ENCODE measurements at places on chromosomes 2 and 18.

DNA sequence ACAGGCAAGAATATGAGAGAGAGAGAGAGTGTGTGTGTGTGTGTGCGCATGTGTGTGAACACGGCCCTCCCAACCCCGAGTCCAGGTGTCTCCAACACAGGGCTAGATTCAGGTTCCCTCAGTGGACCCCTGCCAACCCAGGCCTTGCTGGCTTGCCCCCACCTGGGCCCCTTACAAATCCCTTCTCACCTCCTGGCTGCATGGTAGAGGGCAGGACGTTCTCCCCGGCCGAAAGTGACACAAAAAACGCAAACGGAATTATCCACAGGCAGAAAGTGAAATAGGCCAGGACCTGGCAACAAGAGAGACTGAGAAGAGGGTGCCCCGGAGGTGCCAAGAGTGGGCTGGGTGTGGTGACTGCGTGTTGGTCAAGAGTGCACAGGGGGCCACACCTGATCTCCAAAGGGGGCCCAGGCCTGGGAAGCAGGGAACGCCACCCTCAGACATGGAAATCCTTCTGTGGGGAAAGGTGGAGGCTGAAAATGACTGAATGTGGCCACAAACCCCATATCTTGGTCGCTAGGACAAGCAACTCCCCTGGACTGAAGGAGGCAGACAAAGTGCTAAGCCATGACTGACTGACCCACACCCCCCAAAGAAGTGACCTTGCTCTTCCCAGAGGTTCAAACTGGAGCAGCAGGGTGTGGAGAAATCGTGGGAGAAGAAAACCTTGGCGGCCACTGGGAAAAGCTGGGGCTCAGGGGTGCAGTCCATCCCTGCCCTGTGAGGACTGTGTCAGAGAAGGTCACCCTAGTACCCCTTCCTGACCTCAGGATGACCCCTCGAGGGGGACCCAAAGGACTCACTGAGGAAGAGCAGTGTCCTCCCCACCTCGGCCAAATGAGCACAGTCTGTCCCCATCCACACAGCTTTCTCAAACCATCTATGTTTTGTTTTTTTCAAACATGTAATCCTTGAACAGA is 5.7 kb downstream of the TEX261 start:
- no peak for DNase-seq

GRCh38 chr2:219733746-219734145 is 106.3 kb downstream of the SLC4A3 start:
- no peak for DNase-seq

DNA sequence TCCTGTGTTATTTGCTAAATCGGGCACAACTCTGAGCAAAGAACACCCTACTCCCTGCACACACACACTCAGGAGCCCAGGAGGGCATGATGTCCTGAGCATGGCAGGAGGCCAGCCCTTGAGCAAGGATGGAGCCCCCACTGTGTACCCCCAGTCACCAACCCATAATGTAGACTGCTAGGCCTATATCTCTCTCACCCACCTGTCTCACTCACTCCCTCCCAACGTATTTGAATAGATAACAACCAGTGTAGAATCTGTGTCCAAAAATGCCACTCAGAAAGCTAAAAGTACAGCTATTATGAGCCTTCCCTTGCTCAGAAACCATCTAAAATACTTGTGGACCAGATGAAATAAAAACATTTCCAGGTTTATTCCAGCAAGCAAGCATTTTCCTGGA is 29.3 kb downstream of the MERTK start:
- no peak for DNase-seq

GRCh38 chr2:240210198-240210965 is 69.9 kb upstream of the OTOS start:
- DNase-seq: no peak

GRCh38 chr2:236526455-236527158 is 43.0 kb upstream of the ACKR3 start:
- DNase-seq: no peak

GRCh38 chr2:10900216-10901109 is 11.3 kb upstream of the KCNF1 start:
- no peak for DNase-seq

DNA sequence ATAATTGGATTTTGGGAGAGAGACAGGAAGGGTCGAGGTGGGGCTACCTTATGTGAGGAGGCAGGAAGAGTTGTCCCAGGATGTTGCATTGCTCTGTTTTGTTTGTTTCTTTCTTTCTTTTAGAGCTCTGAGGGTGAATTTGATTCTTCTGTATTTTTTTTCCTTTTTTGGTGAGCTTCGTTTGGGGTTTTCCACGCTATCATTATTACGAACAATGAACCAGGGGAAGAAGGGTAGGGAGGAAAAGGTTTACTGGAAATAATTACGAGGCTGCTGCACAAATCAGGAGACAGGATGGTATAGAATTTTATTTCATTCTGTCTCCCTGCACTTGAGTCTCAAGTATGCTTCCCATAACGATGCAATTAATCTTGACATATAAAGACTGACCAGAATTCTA is 51.4 kb upstream of the ZNF516 start:
- no peak for DNase-seq

- no peak for DNase-seq
These were observed 828 bp downstream of the DYNC1I2 start for GRCh38 chr2:171688129-171688465.

- no peak for DNase-seq
These were observed 38.9 kb downstream of the METAP1D start for GRCh38 chr2:172038604-172039003.

DNA sequence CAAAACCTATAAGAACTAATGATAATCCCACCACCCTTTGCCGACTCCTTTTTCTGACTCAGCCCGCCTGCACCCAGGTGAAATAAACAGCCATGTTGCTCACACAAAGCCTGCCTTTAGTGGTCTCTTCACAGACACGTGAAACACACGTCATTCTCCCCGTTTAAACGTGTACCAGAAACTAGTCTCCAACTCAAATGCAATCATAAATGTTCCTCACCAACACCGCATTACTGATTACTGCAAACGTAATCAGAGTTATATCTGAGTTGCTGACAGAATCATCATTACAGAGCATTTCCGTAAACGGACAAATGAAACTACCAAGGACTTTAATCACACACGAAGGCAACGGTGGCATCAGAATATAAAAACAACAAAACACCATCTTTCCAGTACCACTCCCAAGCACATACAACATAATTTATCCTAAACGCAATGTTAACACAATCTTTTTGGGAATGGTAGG is 1.9 kb downstream of the CLK1 start:
- no peak for DNase-seq

- no peak for DNase-seq
These were observed 90.5 kb upstream of the MEX3C start for GRCh38 chr18:51287818-51288508.

DNA sequence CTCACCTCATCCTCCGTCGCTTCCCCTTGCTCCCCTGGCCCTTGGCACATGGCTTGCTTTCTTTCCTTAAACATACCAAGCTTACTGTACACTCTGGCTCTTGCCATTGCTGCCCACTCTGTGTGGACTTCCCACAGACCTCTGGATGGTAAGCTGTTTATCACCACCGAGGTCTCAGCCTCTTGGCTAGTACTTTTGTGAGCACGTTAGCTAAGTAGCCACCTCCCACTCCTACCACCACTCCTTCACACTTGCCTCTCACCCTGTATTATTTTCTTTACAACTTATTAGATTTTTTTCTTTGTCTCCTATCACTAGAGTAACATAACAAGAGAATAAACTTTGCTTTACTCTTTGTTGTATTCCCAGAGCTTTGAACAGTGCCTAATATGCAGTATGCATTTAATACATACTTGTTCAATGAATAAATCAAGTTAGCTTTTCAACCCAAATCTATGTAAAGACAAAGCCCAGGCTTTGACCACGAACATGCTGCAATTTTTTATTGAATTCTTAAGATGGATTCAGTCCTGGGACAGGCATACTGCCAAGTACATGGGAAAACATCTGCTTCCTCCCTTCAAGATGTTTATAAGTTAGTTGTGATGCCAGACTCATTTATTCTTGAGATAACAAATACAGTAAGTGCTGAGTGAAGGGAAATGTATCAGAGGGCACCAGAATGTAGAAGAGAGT is 25.0 kb upstream of the MSGN1 start:
- no peak for DNase-seq

DNA sequence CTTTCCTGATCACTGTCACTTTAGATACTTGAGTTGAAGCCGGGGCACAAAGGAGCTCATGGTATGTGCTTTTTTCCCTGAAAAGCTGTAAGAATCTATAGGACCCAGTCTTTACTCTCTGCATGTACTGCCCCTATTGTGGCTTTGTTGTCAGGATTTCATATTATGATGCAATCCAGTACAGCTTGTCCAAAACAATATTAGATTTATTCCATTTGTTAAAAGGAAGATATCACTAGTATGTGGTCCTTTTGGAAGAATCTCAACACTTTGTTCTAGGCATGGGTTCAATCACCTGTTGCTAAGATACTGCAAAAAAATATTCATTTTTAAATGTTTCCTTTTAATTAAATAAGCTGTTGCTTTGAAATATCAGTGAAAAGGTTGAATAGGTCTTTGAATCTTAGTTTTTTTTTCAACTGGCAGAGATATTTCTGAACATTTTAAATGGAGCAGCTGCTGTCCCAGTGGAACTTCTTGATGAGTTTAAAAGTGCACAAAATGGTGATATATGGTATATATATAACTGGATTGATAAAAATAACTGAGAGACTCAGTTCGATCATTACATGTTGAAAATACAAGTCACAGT is 256.6 kb upstream of the NT5C1B start:
- no peak for DNase-seq

- no peak for DNase-seq
These were observed 327 bp downstream of the LTBP1 start for GRCh38 chr2:32947076-32947483.

DNA sequence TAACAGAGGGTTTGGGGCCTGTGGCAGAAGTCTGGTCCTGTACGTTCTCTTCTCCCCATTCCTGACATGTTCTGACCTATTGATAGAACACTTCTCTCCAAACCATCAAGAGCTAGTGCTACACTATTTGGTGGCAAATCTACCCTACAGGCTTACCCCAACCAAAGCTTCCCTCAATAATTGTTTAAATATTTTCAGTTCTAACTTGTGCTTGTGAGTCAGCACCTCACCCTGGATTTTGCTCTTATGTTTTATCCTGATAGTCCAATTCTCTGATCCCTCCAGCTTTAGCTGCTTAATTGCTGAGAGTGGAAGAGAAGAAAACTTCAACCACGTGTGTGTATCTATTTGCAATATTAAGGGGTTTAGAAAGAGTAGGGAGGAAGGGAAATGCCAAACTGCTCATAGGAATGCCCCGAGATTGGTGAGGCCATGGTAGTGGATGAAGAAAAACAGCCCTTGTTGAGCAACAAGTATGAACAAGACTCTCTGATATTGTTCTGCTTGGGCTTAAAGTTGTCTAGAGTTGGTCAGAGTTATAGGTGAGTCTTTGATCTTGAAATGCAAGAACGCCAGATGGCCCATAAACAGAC is 67.8 kb upstream of the PARD3B start:
- DNase-seq: no peak

- DNase-seq: no peak
These were observed 18.9 kb upstream of the ST3GAL5 start for GRCh38 chr2:85907671-85908157.

- no peak for DNase-seq
These were observed 24.6 kb upstream of the INO80C start for GRCh38 chr18:35522130-35522959.

DNA sequence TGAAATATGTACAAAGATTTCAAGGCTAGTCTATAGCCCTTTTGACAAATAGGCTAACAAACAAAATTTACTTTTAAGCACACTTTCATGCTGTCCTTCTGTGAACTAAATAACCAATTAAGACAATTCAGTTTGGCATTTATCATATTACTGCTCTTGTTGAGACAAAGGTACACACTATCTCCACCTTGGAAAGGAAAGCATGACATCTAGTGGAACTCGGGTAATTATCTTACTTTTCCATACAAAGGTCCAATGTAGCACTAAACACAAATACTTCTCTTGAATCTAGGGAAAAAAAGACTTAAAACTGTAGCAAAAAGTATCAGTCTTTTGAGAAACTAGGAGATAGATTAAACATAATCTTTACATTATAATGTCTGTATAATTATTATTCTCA is 125.0 kb upstream of the CD226 start:
- no peak for DNase-seq

GRCh38 chr2:101012054-101012705 is 10.1 kb downstream of the RPL31 start:
- DNase-seq: no peak

GRCh38 chr2:205885492-205886099 is 200.4 kb downstream of the INO80D start:
- DNase-seq: peak; percentile 92

DNA sequence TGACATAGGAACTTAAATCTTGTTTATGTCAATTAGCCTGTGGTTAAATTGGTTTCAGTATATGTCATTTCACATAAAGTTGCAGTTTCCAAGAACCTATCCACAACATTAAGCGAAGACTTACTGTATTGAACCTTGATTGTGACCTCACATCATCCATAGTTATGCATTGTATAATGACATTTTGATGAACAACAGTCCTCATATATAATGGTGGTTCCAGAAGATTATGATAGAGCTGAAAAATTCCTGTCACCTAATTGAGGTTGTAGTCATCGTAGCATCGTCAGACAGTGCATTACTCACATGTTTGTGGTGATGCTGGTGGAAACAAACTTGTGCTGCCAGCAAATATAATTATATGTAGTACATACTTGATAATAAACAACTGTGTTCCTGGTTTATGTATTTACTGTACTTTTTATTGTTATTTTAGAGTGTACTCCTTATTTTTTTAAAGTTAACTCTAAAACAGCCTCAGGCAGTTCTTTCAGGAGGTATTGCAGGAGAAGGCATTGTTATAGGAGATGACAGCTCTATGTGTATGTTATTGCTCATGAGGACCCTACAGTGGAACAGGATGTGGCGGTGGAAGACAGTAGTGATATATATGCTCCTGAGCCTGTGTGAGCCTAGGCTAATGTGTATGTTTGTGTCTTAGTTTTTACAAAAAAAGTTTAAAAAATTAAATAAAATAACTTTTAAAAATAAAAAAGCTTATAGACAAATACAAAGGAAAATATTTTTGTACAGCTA is 56.6 kb downstream of the UBE2E3 start:
- no peak for DNase-seq

GRCh38 chr2:168758970-168759820 is 43.2 kb upstream of the NOSTRIN start:
- peak; percentile 28 for DNase-seq

- no peak for DNase-seq
These were observed 16.3 kb downstream of the GKN2 start for GRCh38 chr2:68936427-68936826.

- no peak for DNase-seq
These were observed 947.3 kb upstream of the CRIM1 start for GRCh38 chr2:35408320-35408719.

DNA sequence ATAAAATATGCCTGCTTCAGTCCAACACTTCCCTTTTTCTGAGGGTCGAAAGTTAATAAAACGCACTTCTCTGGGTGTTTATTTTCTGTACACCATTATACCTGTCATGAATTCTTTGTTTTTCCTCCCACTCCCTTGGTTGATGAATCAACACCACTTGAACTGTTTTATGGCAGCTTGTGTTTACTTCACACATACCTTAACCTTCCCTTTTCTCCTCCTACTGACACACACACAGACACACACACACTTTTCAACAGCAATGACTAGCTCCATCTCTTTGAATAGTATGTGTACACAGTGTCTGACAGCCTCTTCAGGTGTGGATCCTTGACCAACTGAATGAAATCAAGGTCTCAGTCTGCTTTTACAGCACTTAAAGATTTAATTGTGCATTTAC is 91.3 kb downstream of the SATB2 start:
- DNase-seq: no peak

GRCh38 chr2:13681936-13682335 is 950.6 kb upstream of the LRATD1 start:
- DNase-seq: no peak

GRCh38 chr2:168992026-168992425 is 39.1 kb downstream of the ABCB11 start:
- DNase-seq: no peak

All from ovary (tissue), 10 donors.